Fibroblast of skin of left biceps (primary cell): ENCODE measurements at places on chromosomes 1 and 21.
A peak's percentile ranks its signal among the peaks of the same experiment; 100 is the strongest.

GRCh38 chr1:14659913-14660312, 61.4 kb downstream of the KAZN start:
- no peak for DNase-seq

- no peak for DNase-seq
Measured at GRCh38 chr21:41183575-41183974, 15.6 kb downstream of the BACE2 start.

DNA sequence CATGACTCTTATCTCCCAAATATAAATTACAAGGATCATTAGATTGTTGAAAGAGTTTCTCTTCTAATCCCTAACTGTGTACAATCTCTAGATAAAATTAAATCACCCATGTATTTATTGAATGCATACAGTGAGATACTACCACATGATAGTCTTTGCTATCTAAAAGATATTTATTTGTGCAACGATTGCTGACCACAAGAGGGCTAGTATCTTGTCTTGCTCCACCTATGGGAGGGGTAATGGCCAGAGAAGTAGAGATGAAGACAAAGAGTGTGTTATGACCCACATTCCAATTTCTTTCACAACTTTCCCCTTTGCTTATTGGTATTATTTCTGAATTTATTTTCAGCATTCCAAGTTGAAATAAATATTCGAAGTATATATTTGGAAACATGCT, 13.7 kb downstream of the PYHIN1 start:
- no peak for DNase-seq

DNA sequence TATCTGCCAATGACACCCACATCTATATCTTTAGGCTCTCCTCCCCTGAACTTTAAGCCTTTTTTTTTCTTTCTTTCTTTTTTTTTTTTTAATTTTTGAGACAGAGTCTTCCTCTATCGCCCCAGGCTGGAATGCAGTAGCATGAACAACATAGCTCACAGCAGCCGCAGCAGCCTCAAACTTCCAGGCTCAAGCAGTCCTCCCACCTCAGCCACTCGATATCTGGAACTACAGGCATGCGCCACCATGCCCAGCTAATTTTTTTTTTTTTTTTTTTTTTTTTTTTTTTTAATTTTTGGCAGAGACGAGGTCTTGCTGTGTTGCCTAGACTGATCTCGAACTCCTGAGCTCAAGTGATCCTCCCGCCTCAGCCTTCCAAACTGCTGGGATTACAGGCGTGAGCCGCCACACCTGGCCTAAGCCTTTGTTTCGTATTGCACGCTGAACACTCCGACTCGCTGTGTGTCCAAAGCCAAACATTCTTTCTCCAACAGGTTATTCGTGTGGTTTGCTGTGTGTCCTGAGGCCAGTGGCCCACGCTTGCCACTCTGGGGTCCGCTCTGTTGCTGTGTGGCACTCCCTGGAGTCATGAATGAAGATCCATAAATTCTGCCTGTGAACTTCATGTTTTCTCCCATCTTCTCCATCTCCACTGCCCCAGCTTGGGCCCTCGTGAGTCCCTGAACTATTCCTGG, 119.4 kb downstream of the CAMTA1 start:
- DNase-seq = no peak

- no peak for DNase-seq
Measured at GRCh38 chr21:18138507-18138906, 106.1 kb upstream of the CHODL start.

DNA sequence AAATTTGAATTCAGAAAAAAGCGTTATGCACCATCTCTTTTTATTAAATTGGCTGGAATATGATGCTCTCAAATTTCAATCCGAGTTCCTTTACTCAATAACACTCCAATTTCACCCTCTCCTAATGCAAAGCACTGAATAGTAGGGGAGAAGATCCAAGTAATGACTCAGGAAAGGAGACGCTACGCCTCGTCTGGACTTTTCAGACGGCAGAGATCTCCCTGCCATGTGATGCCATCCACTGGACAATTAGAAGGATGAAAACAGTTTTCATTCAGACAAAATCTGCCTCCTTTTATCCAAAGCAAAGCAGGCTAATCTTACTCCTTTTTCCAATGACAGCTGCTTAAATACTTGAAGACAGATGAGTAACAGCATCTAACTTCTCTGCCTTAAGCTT, 242.4 kb upstream of the GREM2 start:
- DNase-seq = no peak

DNA sequence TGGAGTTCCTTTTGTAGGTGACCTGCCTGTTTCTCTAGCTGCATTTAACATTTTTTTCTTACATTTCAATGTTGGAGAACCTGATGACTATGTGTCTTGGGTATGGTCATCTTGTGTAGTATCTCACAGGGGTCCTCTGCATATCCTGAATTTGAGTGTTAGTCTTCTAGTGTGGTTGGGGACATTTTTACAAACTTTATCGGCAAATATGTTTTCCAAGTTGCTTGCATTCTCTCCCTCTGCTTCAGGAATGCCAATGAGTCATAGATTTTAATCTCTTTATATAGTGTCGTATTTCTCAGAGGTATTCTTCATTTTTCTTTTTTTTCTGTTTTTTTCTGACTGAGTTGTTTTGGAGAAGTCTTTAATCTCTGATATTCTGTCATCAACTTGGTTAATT, 684.0 kb downstream of the NCAM2 start:
- DNase-seq = no peak

GRCh38 chr1:31198150-31198549, 41.5 kb downstream of the NKAIN1 start:
- no peak for DNase-seq

DNA sequence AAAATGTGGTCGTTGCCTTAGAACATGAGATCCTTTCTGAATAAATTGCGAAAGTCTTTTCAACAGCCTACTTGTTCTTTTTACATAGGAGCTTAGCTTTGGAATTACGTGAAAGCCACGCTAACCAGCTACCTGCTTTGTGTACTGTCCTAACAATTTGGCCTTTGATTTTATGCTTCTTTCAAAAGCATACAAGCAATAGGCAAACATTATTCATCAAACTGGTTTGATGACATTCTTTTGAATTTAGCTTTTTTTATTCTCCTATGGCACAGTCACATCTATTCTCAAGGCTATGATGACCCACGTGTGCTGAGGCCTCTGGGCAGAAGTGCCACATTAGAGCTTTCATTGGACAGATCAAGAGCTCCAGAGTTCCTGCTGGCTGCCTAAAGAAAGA, 178.0 kb upstream of the DPT start:
- DNase-seq = no peak

DNA sequence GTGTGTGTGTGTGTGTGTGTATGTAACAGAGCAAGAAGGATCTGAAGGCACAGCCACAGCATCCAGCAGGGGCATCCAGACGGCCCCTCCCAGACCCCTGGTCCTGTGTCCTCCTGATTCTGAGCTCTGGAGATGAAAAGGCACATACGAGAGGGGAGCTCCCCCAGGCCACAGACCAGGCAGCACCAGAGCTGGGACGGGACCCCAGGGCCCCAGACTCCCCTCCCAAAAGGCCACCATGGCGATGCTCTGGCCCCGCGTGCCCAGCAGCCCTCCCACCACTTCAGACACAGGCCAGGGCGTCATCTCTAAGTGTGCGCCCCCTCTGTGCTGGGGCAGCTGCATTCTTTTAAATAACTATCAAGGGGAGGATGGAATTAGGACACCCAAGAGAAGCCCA, 245.8 kb downstream of the MATN1 start:
- DNase-seq = no peak

DNA sequence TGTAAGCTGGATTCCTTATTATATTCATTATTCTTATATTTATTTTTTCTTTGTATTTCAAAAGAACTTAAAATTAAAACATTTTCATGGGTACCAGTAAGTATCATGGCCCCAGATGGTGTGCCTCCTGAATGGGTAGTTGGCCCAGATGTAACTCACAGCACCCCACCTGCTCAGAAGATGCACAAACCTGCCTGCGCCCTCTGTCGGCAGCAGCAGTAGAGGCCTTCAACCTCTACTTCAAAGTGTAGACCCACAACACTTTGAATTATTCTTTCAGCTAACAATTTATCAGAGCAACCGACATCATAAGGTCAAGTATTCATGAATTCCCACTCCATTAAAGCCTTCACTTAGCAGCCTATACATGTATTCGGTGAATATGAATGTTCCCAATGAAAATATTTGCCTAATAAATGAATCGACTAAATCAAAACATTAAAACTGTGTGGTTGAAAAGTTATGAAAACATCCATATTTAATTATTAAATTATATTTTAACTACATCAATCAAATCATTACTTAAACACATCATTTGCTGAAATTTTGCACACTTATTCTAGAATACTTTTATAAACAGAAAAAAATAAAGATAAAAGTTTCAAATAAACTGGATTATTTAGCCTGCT, 25.4 kb downstream of the PIGM start:
- no peak for DNase-seq

DNA sequence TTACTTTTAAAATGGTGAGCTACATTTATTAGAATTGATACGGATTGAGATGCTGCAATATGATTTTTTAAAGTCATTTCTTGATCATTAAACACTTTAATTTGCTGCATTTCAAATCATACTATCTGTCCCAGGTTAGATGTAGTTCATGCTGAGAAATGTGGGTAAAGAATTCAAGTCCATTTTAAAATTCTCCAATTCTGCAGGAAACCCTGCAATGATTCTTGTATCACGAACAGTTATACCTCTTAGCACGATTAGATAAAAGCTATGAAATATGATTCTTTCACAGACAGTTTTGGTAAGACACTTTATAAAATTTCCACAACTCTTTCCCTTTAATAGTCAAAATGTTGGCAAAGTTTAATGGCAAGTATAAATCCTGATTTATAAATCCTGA, 693.4 kb downstream of the ADGRL2 start:
- DNase-seq = no peak

DNA sequence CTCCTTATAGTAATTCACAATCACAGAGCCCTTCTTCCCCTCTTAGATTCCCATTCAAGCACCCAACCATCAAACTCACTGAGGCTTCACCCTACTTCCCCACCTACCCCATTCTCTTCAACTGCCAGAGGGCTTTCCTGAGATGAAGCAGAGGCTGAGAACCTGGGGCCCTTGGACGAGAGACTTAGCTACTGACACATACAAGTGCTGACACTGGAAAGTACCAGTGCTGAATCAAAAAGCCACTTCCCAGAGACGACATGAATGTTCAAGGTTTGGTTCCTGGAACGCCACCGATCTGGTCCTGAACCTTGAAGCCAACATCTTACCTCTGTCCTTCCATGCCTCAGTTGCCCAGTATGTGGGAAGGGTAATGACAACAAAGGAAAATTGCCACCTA, 16.6 kb upstream of the RAP1A start:
- DNase-seq = no peak

GRCh38 chr1:166129006-166129405, 37.8 kb downstream of the FAM78B start:
- DNase-seq = no peak

DNA sequence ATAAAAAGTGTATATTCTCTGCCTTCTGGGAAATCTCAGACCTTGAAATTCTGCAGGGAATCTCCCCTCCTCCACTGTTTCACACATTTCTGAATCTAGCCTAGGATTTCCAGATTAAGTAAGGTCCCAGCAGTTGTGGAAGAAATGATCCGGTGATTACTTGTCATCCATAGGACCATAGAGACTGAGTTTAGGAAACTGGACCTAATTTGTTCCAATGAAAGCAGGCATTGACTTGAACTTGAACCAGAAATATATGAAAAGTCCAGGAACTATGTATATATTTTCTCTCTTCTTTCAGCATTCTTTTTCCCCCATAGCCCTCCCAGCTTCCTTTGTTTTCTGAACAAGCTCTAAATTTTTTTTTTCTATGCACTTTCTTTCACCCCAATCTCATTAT, 149.5 kb upstream of the SPAG17 start:
- no peak for DNase-seq

- no peak for DNase-seq
Measured at GRCh38 chr1:234437423-234438171, 41.4 kb downstream of the TARBP1 start.

DNA sequence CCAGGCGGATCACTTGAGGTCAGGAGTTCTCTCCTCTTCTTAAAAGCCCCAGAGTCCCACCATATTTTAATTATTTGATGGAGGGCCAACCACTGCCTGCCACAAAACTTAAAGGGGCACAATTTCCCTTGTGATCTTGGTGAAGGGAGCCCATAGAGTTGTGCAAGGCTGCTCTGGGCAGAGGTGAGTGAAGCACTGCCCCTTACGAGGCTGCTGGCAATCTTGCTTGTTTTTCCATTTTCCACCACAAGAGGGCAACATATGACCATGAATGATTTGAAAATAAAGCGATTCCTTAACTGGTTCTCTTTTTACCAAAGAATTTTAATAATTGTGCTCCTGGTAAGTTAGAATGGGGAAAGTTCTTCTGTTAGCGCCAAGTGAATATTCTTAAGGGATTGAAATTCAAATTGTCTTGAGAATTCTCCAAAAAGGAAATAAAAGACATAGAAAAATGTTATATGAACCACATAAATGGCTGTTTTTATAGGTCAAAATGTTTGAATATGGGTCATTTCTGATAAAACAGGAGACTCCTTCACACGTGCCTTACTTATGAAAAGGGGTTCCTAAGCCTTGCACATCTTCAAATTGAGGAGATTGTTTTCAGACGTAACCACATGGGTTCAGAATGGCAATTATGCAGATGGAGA, 22.7 kb downstream of the PGM1 start:
- DNase-seq = no peak

DNA sequence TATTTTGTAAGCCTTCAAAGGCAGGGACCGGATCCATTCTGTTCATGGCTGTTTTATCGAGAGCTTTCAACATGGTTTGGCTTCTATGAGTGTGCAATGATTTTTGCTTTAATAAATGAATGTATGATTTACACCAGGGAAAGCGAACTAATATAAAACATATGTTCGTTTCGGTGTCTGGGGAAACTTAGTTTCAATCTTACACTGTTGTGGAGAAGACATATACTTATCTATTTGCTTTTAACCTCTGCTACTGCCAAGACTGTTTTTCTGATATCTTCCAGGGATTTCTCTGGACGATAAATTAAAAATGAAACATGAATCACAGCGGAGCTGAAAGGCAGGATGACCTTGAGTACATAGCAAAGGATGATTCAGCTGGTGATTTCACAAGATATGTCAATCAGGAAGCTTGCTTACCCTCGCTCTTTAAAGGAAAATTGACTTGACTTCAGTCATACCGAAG, 14.7 kb upstream of the CYYR1 start:
- DNase-seq = peak; percentile 96
